ENCODE measurements at places on chromosomes 4 and X.

DNA sequence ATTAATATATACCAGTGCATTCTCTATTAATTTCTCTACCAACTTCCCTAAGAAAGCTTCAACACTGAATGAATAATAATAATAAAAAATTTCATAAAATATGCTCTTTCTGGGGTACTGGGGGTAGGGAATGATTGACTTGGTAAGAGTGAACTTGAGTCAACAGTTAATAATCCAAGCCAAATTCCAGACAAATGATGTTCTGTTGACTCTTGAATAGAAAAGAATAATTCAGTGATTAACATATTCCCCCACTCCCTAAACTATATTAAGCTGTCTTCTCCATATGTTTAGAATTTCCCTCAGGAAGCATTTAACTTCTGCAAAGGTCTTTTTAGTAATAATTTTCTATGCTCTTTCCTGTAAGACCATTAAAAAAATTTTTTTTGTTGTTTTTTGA, 12.3 kb downstream of the PGRMC2 start:
- no peak for DNase-seq

GRCh38 chr4:2799971-2800690, 7.2 kb downstream of the SH3BP2 start:
- no peak for DNase-seq

DNA sequence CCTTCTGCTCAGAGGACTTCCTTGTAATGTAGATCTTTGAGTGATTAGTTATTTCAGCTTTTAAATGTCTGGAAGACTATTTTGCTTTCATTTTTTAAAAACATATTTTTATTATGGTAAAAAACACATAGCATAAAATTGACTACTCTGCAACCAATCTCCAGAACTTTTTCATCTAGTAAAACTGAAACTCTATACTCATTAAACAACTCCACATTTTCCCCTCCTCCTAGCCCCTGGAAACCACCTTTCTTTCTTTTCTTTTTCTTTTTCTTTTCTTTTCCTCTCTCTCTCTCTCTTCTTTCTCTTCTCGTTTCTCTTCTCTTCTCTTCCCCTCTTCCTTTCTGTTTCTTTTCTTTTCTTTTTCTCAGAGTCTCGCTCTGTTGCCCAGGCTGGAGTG, 230.6 kb downstream of the DLG3 start:
- no peak for DNase-seq

DNA sequence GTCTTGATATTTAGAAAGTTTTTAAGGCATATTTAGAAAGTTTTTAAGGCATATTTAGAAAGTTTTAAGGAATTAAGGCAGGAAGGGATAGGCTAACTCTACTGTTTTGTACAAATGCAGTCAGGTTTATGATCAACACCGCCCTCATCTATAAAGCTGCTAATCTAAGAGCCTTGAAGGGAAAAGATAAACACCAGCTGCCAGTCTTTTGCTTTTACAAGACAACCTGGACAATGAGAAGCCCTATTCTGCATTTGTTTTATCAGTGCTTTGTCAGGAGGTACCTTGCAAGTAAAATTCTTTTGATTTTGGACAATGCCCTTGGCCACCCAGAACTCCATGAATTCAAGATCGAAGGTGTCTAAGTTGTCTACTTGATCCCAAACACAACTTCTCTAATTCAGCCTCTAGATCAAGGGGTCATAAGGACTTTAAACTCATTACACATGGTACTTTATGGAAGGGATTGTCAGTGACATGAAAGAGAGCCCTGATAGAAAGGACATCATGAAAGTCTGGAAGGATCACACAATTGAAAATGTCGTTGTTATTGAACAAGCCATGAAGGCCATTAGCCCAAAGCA, 39.8 kb downstream of the IL15 start:
- no peak for DNase-seq

- DNase-seq, result no peak
Measured at GRCh38 chr4:119477412-119478053, 151.1 kb downstream of the PDE5A start.

DNA sequence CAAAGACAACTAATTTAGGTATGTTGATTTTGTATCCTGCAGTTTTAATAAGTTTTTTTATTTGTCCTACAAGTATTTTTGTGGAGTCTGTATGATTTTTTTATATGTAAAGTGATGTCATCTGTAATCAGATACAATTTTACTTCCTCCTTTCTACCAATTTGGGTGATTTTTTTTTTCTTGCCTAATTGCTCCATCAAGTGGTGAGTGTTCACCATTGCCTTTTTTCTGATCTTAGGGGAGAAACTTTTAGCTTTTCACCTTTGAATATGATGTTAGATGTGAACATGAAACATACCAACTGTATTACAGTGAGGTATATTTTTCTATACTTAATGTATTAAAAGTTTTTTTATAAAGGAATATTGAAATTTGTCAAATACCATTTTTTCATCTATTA, 362.3 kb downstream of the PABPC4L start:
- no peak for DNase-seq
